NAMALWA (cell line): ENCODE measurements at places on chromosomes 13 and 19.

DNA sequence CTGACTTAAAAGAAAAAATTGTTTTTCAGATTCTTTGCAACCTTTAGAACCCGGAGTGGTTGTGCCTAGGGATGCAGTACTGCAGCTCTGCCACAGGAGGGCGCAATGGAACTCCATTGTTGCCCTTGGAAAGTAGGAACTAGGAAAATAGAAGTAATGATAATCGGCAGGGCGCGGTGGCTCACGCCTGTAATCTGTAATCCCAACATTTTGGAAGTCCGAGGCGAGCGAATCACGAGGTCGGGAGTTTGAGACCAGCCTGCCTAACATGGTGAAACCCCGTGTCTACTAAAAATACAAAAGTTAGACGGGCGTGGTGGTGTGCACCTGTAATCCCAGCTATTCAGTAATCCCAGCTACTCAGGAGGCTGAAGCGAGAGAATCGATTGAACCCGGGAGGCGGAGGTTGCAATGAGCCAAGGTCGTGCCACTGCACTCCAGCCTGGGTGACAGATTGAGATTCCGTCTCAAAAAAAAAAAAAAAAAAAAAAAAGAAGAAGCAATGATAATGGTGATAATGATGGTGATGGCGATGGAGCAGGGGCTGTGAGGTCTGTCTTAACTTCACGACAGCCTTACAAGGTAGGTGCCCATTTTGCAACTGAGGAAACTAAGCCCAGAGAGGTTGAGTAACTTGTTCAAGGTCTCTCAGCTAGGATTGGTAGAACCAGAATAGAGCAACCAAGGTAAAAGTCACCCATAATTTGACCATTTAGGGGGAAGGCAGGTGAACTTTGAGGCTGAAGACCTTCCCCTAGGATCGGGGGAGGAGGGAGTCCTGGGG, 5.5 kb upstream of the ADAMTS10 start:
- DNase-seq: peak; percentile 64

GRCh38 chr19:13483215-13483614, 23.1 kb downstream of the CACNA1A start:
- DNase-seq: peak; percentile 37

GRCh38 chr19:5695649-5696195, 5.6 kb downstream of the RPL36 start:
- peak; percentile 44 for DNase-seq

- no peak for DNase-seq
Measured at GRCh38 chr13:80462567-80462966, 121.6 kb upstream of the SPRY2 start.

- DNase-seq: no peak
Measured at GRCh38 chr13:21796775-21797514, 126.1 kb downstream of the FGF9 start.

- DNase-seq: no peak
Measured at GRCh38 chr13:110665491-110666254, 40.2 kb downstream of the CARS2 start.

GRCh38 chr13:68984688-68985319, 1122.8 kb upstream of the ATXN8OS start:
- DNase-seq: no peak

DNA sequence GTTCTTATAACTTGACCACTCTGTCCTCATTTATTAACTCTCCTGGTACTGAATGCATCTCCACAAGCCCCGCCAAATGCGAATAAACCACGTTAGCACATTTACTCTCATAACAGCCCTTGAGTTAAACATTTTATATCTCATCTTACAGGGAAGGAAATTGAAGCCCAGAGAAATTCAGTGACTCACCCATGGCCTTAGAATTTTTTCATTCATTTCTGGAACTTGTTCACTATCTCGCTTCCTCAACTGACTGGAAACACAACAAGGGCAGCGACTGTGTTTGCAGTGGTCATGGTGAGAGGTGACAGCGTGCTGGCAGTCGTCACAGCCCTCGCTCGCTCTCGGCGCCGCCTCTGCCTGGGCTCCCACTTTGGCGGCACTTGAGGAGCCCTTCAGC, 39.5 kb downstream of the SERP2 start:
- DNase-seq: no peak

GRCh38 chr13:94163535-94163934, 315.9 kb downstream of the DCT start:
- no peak for DNase-seq

DNA sequence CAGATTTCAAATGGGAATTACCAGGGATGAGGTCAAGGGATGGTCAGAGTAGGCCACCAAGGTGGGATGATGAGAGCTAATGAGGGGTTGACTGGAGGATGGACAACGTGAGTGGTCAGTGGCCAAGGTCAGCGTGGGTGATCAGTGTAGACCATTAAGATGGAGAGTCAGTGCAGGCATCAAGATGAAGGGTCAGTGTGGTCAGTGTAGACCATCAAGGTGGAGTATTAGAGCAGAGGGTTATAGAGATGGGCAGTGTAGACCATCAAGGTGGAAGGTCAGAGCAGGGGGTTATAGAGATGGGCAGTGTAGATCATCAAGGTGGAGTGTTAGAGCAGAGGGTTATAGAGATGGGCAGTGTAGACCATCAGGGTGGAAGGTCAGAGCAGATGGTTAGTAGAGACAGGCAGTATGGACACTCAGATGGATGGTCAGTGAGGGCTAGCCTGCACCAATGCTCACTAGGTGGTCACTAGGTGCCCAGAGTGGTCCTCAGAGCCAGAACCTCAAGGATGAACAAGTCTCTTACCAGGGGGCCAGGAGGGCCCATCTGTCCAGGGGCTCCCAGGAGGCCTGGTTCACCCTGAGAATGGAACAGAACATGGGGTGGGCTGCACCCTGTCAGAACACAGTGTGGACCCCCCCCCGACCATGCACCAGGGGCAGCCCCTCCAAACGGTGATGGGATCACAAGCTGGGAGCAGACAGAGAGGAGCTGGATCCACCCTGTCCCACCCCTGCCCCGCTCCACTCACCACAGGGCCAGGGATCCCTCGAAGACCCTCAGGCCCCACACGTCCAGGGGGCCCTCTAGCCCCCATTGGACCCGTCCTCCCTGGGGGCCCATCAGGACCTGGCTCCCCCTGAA, 32.7 kb upstream of the OLFM2 start:
- DNase-seq: no peak

GRCh38 chr19:4352701-4353121, 9.3 kb downstream of the MPND start:
- peak; percentile 82 for DNase-seq

DNA sequence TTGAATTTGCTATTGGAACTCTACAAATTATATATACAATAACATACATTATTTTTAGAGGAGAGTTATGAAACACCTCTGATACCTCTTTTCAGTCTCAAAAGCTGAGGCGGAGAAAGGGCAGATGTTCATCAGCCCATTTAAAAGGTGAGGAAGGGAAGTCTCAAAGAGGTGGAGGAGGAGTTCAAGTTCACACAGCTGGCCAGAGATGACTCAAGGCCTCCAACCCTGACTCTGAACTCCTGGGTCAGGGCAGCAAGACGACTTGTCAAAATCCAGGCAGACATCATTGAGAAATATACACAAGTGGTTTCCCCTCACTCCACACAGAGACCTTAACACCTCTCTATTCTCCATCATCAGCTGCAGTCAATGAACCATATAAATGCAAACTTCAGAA, 2.1 kb downstream of the SIAH3 start:
- no peak for DNase-seq

DNA sequence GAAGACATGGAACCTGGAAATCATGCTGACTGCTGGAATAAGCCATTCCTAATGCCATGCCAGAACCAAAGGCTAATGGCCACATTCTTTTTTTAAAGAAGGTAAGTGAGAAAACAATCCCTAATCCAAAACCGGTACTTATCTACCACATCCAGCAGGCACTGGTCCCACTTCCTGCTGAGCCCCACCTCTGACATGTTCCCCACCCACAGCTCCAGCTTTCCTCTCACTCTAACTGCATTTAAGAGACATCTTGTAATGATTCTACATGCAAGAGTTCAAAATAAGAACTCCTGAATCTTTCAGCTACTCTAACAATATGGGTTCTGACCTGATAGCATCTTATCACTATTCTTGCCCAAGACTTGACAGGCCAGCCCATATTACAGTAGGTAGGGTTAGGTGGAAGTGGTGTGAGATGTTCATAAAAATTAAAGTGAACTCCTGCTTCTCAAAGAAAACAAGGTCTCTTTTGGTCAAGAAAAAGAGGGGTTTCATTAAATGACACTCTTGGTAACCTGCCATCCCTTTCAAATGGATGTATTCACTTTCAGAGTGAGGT, 41.9 kb downstream of the N4BP2L2 start:
- DNase-seq: no peak
